H9 (cell line): ENCODE measurements at places on chromosomes 2 and 18. TPM values are rescaled to one million over a fixed set of nuclear protein-coding genes. Genes with fewer than 3 reads are reported as not detected.
A peak's percentile ranks its signal among the peaks of the same experiment; 100 is the strongest.

Gene NEU2
- total RNA-seq: not detected in 2 replicates

Gene TMEM163
- 0.39 and 0.66 TPM in 2 replicates for total RNA-seq

Gene VWC2L
- not detected in 2 replicates for total RNA-seq

Gene C1QL2
- total RNA-seq: 0.81 and 0.90 TPM in 2 replicates

Gene ZSWIM2
- not detected in 2 replicates for total RNA-seq

Gene SLC25A12
- total RNA-seq: 10.1 and 10.8 TPM in 2 replicates

Gene C18orf63
- not detected in 2 replicates for total RNA-seq

Gene DNAJC5G
- 0.37 and 0.44 TPM in 2 replicates for total RNA-seq

GRCh38 chr2:230939066-230939591, 14.1 kb upstream of the GPR55 start:
- H3K4me1 ChIP-seq: no peaks in the 10 kb centered on the region
- H3K27ac ChIP-seq: no peak overlapping the region
- peaks cover 4% of the 10 kb centered on the region; the same call in 1 of the 2 replicates for H3K36me3 ChIP-seq
- DNase-seq: peak; percentile 11

DNA sequence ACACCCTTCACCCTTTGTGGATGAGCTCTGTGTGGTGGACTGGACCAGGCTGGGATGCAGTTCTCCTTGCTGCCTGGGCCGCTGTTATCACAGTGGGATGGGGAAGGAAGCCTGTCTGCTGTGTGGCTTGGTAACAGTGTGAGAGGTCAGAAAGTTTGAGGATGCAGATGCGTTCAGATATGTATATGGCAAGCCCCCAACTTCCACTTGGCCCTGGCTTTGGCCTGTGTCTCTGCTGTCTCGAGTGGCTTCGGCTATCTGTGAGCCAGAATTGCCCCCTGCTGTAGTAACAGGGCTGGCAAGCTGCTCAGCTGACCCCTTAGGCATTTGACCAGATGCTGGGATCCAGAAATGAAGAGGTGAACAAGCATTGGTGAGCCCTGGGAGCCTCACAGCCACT, 106.8 kb downstream of the WDSUB1 start:
- H3K4me1 ChIP-seq: no peaks in the 10 kb centered on the region
- no peak overlapping the region for H3K27ac ChIP-seq
- H3K4me3 ChIP-seq: no peak overlapping the region
- no peaks in the 10 kb centered on the region; the same call in 1 of the 2 replicates for H3K36me3 ChIP-seq
- no peaks in the 10 kb centered on the region for H3K27me3 ChIP-seq
- DNase-seq: no peak

DNA sequence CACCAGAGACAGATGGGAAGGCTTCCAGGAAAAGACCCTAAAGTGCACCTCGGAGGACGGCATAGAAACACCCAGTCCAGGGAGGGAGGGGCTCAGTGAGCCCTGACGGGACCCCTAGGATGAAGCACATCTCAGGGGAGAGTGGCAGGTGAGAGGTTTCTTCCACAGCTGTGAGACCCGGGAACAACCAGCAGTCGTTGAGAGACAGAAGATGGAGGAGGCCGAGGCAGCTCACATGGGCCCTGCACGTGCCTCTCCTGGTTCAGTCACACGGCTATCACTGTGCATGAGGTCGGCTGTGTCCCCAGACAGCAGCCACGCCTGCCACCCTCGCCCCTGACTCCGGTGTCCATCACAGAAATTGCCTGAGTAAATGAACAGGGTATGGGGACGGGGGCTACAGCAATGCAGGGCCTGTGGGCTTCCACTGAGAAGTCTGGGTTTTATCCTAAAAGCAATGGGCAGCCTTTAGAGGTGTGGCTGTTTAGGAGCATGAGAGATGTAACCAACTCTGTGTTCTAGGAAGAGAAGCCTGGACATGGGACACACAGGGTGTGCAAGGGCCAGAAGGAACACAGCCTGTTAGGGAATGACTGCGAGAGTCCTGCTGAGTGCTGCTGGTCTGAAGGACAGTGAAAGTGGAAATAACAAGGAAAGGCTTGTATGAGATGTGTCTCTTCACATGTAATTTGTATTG, 102.0 kb downstream of the TMEM18 start:
- H3K4me3 ChIP-seq: no peak overlapping the region
- no peaks in the 10 kb centered on the region for H3K36me3 ChIP-seq
- H3K4me1 ChIP-seq: no peaks in the 10 kb centered on the region
- no peaks in the 10 kb centered on the region for H3K27me3 ChIP-seq
- DNase-seq: no peak

- H3K27me3 ChIP-seq: 0 out of 2 replicates have a peak, but pooled peaks cover 2% of the 10 kb centered on the region
- peaks cover 3% of the 10 kb centered on the region; the same call in 1 of the 2 replicates for H3K4me1 ChIP-seq
- DNase-seq: no peak
- H3K4me3 ChIP-seq: no peak overlapping the region
These were observed 50.6 kb upstream of the STAT1 start for GRCh38 chr2:191064590-191064989.

- no peaks in the 10 kb centered on the region for H3K27me3 ChIP-seq
- no peak overlapping the region for H3K27ac ChIP-seq
- DNase-seq: no peak
- no peak overlapping the region for H3K4me3 ChIP-seq
These were observed 186.0 kb upstream of the TNP1 start for GRCh38 chr2:217045700-217046475.

DNA sequence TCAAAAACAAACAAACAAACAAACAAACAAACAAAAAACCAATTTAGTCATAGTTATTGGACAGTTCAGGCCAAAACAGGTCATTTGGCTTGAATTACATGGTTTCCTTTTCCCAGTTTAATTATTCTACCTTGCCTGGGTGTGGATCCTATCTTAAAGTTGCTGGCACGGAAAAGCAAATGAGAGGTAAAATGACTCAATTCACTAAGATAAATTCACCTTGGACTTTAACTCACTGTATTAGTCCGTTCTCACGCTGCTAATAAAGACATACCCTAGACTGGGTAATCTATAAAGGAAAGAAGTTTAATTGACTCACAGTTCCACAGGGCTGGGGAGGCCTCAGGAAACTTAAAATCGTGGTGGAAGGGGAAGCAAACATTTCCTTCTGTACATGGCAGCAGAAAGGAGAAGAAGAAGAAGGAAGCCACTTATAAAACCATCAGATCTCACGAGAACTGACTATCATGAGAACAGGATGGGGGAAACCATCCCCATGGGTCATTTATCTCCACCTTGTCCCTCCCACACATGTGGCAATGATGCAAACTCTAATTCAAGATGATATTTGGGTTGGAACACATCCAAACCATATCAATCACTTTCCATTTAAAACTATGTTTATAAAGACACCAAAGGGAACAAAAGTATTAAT, 22.5 kb upstream of the TRAPPC8 start:
- DNase-seq: no peak
- no peak overlapping the region for H3K4me3 ChIP-seq
- 0 out of 2 replicates have a peak, but pooled peaks cover 4% of the 10 kb centered on the region for H3K36me3 ChIP-seq

DNA sequence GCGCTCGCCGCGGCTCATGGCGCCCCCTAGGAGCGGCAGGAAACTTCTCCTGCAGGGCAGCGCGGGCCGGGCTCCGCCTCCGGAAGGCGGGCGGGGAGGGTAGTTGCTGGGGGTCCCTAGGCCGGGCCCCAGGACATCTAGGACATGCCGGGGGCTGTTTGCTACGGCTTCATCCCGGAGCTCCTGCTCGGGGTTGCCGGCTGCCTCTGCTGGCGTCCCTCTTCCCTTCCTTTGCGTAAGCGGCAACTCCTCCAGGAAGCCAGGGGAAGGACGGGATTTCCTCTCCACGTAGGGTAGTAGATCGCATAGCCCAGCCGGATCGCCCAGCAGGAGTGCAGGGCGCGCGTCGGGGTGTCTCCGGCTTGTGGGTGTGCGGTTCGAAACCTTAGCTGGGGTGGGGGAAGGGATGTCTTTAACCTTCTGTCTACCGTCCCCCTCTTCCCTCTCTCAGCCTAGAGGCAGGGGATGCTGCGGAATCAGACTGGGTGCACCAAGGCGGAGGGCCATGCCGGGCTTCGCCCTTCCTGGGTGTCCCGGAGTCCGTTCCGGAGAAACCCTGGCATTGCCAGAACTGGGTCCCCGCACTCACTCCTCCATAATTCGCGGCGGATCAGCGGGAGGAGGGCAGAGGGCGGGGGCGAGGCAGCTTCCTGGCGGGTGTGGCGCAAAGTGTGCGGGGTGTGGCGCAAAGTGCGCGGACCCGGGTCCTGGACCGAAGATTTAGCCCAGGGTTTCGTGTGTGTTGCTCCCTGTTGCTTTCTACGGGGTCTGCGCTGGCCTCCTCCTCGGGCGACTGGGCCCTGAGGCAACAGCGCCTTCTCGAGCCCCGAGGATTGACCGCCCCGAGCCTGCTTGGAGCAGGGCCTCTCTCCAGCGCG, 12.2 kb upstream of the SKOR2 start:
- peak overlapping the region; percentile 88 for H3K4me3 ChIP-seq
- no peaks in the 10 kb centered on the region for H3K36me3 ChIP-seq
- H3K27ac ChIP-seq: no peak overlapping the region
- peak; percentile 80 for DNase-seq
- peaks cover 67% of the 10 kb centered on the region for H3K27me3 ChIP-seq
- no peaks in the 10 kb centered on the region for H3K4me1 ChIP-seq

DNA sequence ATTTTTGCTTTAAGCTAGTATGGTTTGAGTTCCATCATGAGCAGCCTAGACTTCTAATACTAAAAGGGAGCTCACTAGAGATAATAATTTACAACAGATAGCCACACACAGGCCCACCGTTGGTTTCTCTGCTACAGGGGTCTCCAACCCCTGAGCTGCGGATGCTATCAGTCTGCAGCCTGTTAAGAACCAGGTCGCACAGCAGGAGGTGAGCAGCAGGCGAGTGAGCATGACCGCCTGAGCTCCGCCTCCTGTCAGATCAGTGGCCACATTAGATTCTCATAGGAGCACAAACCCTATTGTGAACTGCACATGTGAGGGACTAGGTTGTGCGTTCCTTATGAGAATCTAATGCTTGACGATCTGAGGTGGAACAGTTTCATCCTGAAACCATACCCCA, 150.6 kb downstream of the HRH4 start:
- no peaks in the 10 kb centered on the region; the same call in 1 of the 2 replicates for H3K4me1 ChIP-seq
- H3K36me3 ChIP-seq: no peaks in the 10 kb centered on the region
- no peak overlapping the region for H3K4me3 ChIP-seq
- H3K27me3 ChIP-seq: no peaks in the 10 kb centered on the region

- H3K36me3 ChIP-seq: no peaks in the 10 kb centered on the region
- H3K27me3 ChIP-seq: no peaks in the 10 kb centered on the region
- DNase-seq: no peak
- no peaks in the 10 kb centered on the region for H3K4me1 ChIP-seq
These were observed 510.1 kb upstream of the SLC8A1 start for GRCh38 chr2:40962026-40962425.
